ENCODE measurements at places on chromosomes 3 and 15.

DNA sequence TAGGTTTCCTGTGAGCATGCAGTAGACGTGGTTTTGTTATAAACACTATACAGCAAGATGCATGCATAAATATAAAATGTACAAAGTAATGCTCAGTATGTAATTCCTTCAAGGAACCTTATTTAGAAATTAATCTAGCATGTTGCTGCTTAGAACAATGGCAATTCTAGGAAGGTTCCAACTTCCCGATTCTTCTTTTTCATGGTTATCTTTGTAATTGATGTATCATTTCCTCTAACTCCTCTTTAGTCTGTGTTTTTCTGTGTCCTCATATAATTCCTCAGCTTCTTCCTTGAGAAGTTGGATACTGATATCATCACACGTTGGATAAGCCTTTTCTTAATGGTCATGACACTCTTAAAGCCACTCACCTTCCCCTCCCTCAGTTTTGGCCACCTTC is 3.5 kb downstream of the TSEN2 start:
- DNase-seq, result no peak

DNA sequence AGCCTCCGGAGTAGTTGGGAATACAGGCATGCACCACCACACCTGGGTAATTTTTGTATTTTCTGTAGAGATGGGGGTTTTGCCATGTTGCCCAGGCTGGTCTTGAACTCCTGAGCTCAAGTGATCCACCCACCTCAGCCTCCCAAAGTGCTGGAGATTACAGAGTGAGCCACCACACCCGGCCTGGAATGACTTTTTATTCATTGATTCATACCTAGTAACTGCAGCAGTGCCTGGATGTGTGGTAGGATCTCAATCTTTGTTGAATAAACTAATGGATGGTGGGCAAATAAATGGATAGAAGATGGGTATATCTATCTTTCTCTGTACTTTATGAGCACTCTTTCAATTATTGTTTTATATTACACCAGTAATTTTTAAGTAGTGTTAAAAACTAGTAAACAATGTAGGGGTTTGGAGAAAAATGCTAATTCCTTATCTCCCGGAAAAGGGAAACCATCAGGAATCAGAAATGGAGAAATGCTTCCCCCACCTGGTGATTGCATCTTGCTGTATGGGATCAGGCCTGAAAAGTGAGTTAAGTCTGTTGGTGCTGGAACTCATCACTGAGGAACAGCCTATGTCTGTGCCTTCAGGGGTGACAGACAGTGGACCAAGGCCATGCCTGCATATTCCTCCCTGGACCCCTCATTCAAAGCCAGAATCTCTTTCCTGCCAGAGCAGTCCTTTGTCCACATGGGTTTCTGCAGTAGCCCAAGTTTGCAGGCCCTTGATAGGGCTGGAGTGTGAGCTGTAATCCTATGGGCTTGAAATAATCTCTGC is 161.0 kb upstream of the CTDSPL start:
- no peak for DNase-seq

GRCh38 chr3:102360183-102360860 is 74.5 kb upstream of the ZPLD1 start:
- DNase-seq, result no peak

- DNase-seq, result no peak
Observed at GRCh38 chr3:174440253-174440701, 418.9 kb upstream of the NAALADL2 start.

DNA sequence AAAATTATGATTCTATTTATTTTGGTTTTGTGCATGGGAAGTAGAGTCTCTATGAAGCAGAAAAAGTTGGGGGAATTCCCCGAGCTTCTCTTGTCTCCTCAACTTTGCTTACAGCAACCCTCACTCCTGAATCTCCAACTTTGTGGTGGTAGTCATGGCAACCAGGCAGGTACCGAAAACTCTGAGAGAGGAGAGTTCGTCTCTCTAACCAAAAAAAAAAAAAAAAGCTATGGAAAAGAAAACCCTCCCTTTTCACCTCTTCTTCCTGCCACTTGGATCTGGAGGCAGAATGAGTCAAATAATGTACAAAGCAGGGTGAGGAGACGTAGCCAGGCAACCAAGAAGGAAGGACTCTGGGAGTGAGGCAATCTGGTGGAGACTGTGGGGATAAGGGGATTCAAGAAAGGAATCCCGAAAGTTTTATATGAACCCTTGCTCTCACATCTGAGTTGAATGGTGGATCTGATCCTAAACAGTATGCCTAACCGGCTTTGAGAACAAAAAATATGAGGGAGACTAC is 108.1 kb downstream of the PLOD2 start:
- DNase-seq, result no peak

GRCh38 chr3:134242649-134243617 is 7.7 kb downstream of the RYK start:
- DNase-seq, result peak; percentile 74

- peak; percentile 5 for DNase-seq
Observed at GRCh38 chr15:50953302-50953701, 44.8 kb downstream of the AP4E1 start.

GRCh38 chr3:13715961-13716360 is 163.9 kb downstream of the WNT7A start:
- DNase-seq, result no peak

GRCh38 chr3:52286777-52287110 is 884 bp upstream of the GLYCTK start:
- DNase-seq, result no peak

DNA sequence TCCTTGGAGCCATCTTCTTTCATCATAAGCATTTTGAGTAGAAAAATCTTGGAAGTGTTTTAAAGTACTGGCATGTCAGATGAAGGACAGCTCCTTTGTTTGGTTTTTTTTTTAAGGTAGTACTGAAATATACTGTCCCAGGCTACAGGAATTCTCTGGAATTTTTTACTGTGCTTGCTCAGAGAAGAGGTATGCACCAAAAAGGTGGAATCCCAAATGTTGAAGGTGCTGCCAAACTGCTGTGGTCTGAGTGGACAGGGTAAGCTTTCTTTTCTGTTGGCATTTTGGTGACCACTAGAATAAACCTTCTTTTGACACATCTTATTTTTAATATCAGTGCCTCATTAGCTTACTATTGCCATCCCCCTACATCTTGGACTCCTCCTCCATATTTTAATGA is 7.2 kb downstream of the GNL3 start:
- no peak for DNase-seq

DNA sequence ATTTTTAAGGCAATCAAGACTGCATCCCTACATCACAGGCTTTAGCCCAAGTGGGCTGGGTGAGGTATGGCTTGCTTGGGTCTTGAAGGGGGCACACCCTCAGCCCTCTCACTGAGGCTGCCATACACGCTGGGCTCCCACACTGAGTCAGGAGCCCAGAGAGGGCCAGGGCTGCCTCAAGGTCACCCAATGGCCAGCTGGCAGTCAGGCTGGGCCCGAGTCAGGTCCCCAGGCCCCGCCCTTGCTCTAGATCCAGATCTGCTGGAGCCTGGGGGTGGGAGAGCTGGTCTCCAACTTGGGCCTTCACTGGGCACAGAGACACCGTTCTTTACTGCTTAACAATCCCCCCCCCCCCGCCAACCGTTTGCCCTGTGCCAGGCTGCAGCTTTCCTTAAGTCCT is 88.1 kb downstream of the IQSEC1 start:
- DNase-seq, result no peak

DNA sequence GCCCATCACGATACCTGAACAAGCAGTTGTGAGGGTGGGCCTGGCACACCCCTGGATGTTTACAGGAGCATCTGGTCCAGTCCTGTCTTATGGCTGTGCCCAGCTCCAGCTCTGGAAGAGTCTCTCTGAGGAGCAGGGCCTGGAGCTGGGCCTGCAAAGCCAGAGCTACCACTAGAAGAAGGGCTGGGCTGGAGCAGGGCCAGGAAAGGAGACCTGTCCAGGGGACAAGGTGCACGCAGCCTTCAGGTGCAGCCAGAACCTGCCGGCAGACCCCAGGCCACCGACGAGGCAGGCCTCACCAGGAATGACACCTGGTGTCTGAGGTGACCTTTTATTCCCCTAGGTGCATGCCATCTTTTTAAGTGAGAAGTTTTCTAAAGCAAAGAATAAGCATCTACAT is 8.4 kb upstream of the BCL2L10 start:
- no peak for DNase-seq

GRCh38 chr15:67836134-67836455 is 3.8 kb downstream of the RNU6-1 start:
- no peak for DNase-seq

GRCh38 chr3:171494457-171495109 is 34.4 kb upstream of the TNIK start:
- no peak for DNase-seq

DNA sequence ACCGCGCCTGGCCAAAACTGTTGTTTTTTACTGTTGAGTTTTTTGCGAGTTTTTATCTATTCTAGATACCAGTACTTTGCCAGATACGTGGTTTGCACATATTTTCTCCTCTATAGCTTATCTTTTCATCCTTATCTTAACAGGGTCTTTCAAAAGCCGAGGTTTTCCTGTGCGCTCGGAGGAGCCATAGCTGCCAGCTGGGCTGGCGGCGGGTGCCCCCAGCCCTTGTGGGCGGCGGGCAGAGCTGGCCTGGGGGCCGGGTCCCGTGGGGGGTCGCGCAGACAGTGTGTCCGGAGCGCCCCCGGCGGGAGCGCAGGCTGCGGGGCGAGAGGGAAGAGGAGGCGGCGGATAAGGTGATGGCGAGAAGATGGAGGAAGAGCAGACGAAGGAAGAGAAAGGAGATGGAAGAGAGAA is 11.1 kb upstream of the EIF4A2 start:
- DNase-seq, result no peak

DNA sequence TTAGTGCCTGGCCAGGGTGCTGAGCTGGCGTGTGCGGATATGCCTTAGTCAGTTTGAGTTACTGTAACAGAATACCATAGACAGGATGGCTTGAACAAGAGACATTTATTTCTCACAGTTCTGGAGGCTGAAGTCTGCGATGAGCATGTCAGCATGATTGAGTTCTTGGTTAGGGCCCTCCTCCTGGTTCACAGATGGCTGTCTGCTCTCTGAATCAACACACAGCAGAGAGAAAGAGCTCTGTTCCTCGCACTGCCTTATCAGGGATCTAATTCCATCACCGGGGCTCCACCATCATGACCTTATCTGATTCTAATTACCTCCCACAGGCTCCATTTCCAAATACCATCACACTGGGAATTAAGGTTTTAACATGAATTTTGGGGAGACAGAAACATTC is 386.6 kb upstream of the DPH6 start:
- peak; percentile 0 for DNase-seq

GRCh38 chr3:195394024-195394423 is 48.8 kb downstream of the ACAP2 start:
- DNase-seq, result no peak

DNA sequence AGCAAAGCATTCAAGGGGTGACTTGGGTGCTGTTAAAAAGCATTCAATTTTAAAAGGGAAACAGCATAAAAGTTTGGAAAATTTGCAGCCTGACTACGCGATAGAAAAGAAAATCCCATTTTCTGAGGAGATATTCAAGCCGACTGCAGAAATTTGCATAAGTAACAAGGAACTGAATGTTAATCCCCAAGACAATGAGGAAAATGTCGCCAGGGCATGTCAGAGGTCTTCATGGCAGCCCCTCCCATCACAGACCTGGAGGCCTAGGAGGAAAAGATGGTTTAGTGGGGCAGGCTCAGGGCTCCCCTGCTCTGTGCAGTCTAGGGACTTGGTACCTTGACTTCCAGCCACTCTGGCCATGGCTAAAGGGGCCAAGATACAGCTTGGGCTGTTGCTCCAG is 93.1 kb downstream of the ISL2 start:
- no peak for DNase-seq

DNA sequence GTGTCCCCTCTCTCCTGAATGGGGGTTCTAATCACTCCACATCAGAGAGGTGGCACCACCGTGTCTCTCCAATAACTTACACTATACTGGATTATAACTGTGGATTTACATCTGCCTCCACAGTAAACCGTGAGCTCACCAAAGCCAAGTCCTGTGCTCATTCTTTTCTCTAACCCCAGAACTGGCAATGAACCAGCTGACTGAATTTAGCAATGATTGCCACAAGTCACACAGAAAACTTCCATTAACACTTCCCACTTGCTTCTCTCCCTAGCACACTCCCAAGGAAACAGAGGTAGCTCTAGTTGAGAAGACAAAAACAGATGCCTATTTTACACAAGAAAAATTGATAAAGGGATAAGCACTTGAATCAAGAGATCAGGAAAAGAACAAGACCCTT is 361.3 kb downstream of the ULK4 start:
- no peak for DNase-seq

GRCh38 chr3:53023072-53023823 is 22.6 kb downstream of the SFMBT1 start:
- no peak for DNase-seq

DNA sequence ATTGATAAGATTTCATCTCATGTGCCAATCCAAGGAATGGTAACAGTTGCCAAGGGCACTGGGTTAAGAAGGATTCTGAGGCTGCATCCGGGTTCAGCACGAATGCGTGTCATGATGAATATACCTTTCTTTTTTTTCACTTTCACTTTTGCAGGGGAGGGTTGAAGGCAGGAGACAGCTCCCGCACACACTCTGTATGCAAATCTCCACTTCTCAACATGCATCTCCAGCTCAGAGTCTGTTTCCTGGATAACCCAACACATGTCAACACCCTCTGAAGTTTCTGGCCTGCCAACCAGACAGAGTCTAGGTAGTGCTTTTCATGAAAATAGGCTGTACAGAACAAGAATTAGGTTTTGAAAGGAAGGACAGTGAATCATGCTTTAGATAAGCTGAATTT is 21.6 kb downstream of the B4GALT4 start:
- no peak for DNase-seq

GRCh38 chr15:62119227-62119864 is 45.7 kb downstream of the C2CD4B start:
- peak; percentile 92 for DNase-seq

GRCh38 chr15:28873585-28874190 is 12.1 kb upstream of the APBA2 start:
- DNase-seq, result no peak

Data from brain microvascular endothelial cell (primary cell).